ENCODE measurements at places on chromosomes 4 and X. TPM values are rescaled to one million over a fixed set of nuclear protein-coding genes. Genes with fewer than 3 reads are reported as not detected.

- DNase-seq: no peak
Observed at GRCh38 chr4:25786497-25787065, 76.2 kb downstream of the SEL1L3 start.

- DNase-seq: no peak
Observed at GRCh38 chrX:14591976-14592375, 62.6 kb downstream of the GLRA2 start.

- DNase-seq: no peak
Observed at GRCh38 chrX:100871594-100872560, 2.3 kb downstream of the NOX1 start.

GRCh38 chrX:77422891-77423648 is 24.1 kb upstream of the FGF16 start:
- no peak for DNase-seq

DNA sequence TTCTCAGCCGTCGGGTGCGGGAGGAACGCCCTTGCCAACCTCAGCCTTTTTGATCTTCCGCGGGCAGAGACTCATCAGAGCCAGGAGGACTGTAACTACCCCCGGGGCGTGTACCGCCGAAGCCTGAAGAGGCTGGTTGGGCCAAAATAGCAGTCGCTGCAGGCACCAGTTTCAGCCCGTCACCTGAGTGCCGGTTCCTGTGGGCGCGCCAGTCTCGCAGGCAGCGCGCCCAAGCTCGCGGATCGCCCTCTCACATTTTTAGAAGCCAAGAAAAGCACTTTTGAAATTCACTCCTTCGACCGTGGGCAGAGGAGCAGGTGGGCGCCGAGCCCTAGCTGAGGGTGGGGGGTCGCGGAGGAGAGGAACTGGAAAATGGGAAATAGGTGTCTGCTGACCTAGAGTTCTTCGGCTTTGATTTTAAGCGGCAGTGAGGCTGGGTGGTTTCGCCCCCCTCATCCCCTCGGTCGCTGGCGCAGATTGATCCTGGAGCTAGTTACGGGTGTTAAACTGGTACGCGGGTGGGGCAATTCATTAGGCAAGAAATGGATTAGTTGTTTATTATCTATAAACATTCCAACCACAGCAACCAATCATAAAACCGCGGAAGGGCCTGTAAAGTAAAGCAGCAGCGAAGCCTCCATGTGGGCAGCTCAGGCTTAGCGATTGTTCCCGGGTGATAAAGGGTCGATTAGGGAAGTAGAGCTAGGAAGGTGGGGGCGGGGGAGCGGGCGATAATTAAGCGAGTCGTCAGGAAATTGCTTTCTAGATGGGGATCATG is 69.2 kb downstream of the FBXO8 start:
- DNase-seq: no peak

- DNase-seq: peak; percentile 2
Observed at GRCh38 chrX:34197946-34198345, 65.8 kb upstream of the FAM47A start.

DNA sequence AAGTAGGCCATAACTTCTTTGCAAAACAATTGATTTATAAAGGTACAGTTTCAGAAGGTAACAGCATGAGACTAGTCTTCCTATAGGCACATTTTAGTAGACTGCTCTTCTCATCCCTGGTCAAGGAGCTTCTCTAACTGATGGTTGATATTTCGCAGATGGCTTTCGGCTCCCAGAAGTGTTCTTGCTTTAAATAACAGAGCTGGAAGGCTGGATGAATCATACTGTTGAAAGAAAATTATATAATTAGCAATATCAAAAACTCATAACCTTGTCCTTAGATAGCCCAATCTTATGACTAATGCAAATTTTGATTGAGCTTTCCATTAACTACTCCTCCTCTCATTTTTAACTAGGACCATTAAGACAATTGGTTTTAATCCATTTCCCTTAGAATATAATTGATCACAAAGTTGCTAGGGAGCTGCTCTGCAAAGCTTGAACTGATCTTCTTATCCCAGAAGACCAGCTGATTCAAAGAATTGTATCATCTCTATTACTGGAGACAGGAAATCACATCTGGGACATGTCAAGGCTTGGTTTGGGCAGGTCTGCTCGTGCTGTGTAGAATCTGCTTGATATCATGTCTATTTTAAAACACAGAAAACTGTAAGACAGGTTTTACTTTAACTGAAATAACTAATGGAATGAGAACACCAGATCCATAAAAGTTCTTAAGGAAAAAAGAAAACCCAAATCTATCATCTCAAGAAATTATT is 38.6 kb downstream of the CENPU start:
- no peak for DNase-seq

- DNase-seq: no peak
Observed at GRCh38 chr4:1683261-1683735, 815 bp downstream of the FAM53A start.

DNA sequence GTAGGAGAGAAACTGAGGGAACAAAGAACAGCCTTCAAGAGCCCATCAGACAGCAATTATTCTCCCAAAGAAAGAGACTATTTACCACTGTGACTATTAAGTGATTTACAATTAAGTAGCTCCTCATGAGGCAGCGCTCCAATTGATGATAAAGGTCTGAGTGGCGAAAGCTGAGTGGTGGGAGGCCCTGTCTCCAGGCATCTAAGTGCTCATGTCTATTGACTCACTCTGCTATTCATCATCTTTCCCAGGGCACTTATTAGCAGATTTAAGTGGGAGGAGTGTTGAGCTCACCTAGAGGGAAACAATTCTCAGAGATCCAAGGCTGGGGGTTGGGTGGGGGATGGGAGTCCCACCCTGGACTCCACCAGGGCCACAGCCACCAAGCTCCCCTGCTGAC is 23.3 kb downstream of the AMER1 start:
- no peak for DNase-seq

GRCh38 chrX:37779857-37780256 is at the start of gene CYBB:
CYBB (plus strand) TSS chrX:37780059; CDS start chrX:37780078, 19 bp downstream.
- DNase-seq: no peak

- DNase-seq: no peak
Observed at GRCh38 chr4:161167539-161167938, 996.3 kb downstream of the FSTL5 start.

DNA sequence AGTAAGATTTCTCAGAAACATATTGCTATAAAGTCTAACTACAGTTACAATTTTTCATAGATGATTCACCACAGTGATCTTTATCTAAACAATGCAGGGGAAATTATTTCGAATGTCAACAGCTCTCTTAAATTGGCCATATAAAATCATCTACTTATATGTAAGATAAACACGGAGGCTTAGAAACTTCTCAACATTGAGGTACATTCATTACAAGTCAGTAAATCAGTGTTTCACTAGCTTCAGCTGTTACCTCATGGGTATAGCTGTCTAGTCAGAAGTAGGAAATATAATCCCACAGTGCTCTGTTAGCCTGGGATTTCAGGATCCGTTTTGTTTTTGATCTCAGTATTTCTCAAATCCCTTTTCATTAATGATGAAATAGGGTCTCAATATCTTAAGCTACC is 43.2 kb downstream of the PCDH7 start:
- DNase-seq: peak; percentile 39

GRCh38 chr4:102531462-102531861 is 30.3 kb downstream of the NFKB1 start:
- no peak for DNase-seq

DNA sequence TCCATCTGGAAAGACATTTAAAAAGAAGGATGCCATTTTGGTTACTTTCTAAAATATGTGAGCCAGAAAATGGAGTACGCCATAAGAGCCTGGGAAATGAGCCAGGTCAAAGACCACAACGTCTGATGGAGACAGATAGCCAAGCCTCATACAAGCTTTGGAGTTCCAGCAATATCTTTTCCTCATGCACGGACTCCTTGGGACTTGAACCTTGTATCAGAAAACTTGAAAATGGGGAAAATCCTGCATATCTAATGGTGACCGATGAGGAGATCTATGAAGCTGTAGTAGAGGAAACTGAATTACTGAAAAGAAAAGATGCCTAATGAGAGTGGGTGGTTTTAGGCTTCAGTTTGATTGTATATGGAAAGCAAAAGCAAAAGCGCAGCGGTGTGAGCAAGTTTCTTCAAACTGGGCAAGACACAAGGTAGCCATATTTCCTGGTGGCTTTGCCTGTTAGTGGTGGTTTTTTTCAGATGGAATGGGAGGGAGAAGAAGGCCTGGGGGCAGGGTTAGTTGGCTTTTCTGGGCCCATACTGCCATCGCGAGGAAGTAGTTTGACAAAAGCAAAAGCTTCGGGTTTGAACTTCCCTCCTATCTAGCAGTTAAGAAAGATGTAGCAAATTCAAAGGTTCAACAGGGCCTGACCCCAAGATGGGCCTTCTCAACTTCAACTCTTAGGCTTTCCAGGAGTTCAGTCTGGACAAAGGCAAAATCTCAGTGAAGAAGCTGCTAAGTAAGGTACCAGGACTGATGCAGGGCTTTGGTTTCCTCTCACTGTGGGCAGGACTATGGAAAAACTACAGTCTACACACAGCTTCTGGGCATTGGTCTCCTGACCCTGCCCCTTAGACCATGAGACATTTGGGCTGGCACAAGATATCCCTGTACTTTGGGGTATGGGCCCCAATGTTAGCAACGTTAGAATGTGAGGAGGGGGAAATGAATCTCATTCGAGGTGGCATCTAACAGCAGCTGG is 210.0 kb upstream of the STK26 start:
- DNase-seq: peak; percentile 89

- DNase-seq: no peak
Observed at GRCh38 chr4:10998846-10999245, 314.3 kb upstream of the CLNK start.

GRCh38 chrX:25017667-25018247 is 2.0 kb upstream of the ARX start:
- no peak for DNase-seq

GRCh38 chrX:47174846-47175587 is 18.6 kb upstream of the UBA1 start:
- no peak for DNase-seq

DNA sequence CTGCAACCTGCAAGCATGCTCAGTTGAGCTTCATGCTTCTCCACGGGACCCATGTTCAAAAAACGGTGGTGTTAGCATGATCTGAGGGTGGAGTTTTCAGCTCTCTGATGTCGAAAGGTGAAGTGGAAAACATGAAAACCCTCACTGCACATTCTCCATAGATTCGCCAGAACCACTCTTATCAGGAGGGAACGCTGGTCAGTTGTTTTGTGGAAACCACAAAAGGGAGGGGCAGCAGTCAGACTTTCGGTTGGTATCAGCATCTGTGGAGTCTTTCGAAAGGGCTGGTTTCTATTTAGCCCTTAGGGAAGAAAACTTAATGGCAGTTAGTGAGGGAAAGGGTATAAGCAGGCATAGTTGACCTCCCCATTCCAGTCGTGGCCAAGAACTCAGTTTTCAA is 12.6 kb downstream of the PPA2 start:
- peak; percentile 64 for DNase-seq

- no peak for DNase-seq
Observed at GRCh38 chrX:36414056-36414455, 494.5 kb downstream of the CFAP47 start.

DNA sequence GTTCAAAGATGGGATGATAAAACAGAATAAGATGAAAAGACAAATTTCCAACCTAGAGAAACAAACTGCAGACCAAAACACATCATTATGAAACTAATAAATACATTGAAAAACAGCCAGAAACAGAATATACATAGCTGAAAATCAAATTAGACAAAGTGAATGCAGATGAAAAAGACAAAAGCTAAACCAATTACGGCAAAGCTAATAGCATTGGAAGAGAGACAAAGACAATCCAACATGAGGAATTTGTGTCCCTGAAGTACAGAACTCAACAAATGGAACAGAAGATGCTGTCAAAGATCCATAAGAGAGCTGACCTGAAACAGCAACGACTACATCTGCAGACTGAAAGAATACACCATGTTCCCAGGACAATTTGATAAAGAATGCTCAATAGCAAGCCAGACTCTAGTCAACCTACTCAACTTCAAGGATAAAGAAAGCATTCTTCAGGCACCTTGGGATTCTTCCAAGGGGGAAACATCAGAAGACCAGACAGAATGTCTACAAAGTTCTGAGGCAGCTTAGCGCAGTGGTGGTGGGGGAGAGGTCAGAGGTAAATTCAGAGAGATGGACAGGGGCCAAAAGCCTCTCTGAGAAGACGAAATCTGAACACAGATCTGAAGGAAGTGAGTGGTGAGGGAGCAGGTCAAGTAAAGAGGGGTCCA is 27.4 kb upstream of the IRAK1 start:
- DNase-seq: no peak

DNA sequence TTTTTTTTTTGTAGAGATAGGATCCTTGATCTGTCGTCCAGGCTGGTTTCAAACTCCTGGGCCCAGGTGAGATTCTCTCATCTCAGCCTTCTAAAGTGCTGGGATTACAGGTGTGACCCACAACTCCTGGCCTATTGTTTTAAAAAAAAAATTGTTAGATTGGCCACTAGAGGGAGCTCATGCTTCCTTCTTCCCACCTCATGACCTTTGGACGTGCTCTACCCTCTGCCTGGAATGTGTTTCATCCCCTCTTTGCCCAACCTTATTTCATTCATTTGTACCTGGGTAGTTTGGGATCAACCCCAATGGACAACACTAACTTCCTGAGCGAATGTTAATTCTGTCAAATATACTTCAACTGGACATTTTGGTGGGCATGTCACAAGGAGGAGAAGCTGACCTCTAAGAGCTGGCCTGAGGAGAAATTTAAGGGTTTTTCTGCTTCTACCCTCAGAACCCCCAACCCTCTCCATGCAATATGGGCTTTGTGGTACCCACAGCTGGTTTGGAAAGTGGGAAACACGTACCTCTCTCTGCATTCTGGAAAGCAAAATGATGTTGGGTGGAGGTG is 6.4 kb downstream of the PPEF2 start:
- DNase-seq: no peak

GRCh38 chr4:110087070-110087708 is 111.2 kb downstream of the ELOVL6 start:
- peak; percentile 35 for DNase-seq

- no peak for DNase-seq
Observed at GRCh38 chrX:64093761-64094160, 111.7 kb downstream of the AMER1 start.

GRCh38 chr4:134544303-134544770 is 342.7 kb upstream of the PABPC4L start:
- DNase-seq: peak; percentile 44

- DNase-seq: no peak
Observed at GRCh38 chr4:75179510-75179909, 246.6 kb downstream of the PARM1 start.

- no peak for DNase-seq
Observed at GRCh38 chr4:83174844-83175414, 60.4 kb upstream of the PLAC8 start.

- no peak for DNase-seq
Observed at GRCh38 chr4:143383005-143383574, 46.4 kb downstream of the GAB1 start.

- DNase-seq: no peak
Observed at GRCh38 chr4:108080747-108081146, 88.0 kb downstream of the LEF1 start.

The SPACA5 gene
- total RNA-seq: not detected

The AFM gene
- not detected for total RNA-seq

The JCHAIN gene
- 1.3 TPM for total RNA-seq

The IL1RAPL2 gene
- not detected for total RNA-seq

The FRMPD3 gene
- 0.02 TPM for total RNA-seq

The ZDHHC9 gene
- total RNA-seq: 24.5 TPM

The DGKK gene
- not detected for total RNA-seq

The DKK2 gene
- total RNA-seq: 0.87 TPM

The MEPE gene
- not detected for total RNA-seq

The FRMD7 gene
- not detected for total RNA-seq

Data from H4 (cell line).